ENCODE measurements at places on chromosomes 4 and X.

GRCh38 chrX:7921750-7922149 lies 5.5 kb downstream of the PNPLA4 start:
- no peak for DNase-seq

DNA sequence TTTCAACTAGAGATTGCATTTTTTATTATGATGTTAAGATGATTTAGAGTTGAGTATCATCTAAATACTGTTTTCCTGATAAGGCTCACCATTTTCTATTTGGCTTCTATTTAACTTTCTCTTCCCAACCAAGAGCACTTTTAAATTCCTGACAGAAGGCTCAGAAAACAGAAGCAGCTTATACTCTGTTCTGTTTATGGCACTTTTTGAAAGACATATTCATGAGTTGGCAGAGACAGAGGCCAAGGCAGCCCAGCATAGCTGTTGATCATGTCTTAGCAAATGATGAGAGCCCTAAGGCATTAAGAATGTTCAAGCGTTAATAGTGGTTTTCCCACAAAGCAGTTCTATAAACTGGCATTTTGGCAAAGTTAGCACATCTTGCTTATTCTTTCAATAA lies 330.3 kb downstream of the TRAM1L1 start:
- no peak for DNase-seq

- DNase-seq: no peak
Observed at GRCh38 chr4:3346146-3346545, 53.3 kb downstream of the RGS12 start.

- DNase-seq: no peak
Observed at GRCh38 chrX:122869171-122869570, 314.9 kb upstream of the GRIA3 start.

DNA sequence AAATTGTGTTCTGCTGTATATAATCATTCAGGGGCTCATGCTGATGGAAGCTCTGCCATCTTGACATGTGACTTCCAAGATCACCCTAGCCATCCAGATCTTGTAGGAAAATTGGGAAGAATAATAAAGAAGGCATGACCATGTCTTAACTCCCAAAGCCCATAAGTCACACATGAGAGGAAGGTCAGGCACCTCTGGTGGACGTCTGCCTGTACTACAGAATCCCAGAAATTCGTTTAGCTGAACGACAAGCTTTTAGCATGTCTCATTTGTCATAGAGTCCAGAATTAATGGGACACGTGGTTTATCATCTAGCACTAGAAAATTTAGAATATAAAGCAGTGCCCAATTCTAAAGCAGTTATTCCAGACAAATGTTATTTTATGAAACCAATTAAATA lies 212.7 kb downstream of the CENPC start:
- no peak for DNase-seq

- no peak for DNase-seq
Observed at GRCh38 chr4:55553441-55554201, 6.9 kb upstream of the CLOCK start.
